Activated CD4-positive, alpha-beta T cell treated with anti-CD3 and anti-CD28 coated beads for 36 hours (primary cell): ENCODE measurements at places on chromosomes 1 and 21.

DNA sequence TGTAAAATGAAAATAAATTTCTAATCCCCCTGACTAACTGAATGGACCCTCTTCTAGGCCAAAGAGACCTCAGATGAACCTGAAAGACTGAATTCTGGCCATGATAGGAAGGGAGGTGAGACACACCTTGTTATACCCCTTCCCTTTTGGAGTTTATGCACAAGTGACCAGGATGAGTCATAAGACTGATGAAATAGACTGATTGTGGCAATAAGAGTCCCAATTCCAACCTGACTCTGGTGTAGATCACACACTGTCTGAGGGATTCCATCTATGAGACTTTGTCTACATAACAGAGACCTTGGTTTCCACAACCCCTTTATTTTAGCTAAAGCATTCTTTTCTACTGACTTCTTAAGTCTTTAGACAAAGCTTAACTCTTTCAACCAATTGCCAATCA is 13.5 kb upstream of the OR2G2 start:
- DNase-seq = no peak
- no peak overlapping the region for H3K27ac ChIP-seq
- no peaks in the 10 kb centered on the region for H3K36me3 ChIP-seq
- H3K4me3 ChIP-seq = no peak overlapping the region
- H3K4me1 ChIP-seq = no peaks in the 10 kb centered on the region
- peaks cover 4% of the 10 kb centered on the region for H3K27me3 ChIP-seq

GRCh38 chr1:33300673-33301072 is 20.2 kb downstream of the A3GALT2 start:
- H3K4me1 ChIP-seq = peaks cover 7% of the 10 kb centered on the region
- peaks cover 1% of the 10 kb centered on the region for H3K27me3 ChIP-seq
- H3K36me3 ChIP-seq = peaks cover 6% of the 10 kb centered on the region
- no peak overlapping the region for H3K27ac ChIP-seq
- H3K4me3 ChIP-seq = no peak overlapping the region

DNA sequence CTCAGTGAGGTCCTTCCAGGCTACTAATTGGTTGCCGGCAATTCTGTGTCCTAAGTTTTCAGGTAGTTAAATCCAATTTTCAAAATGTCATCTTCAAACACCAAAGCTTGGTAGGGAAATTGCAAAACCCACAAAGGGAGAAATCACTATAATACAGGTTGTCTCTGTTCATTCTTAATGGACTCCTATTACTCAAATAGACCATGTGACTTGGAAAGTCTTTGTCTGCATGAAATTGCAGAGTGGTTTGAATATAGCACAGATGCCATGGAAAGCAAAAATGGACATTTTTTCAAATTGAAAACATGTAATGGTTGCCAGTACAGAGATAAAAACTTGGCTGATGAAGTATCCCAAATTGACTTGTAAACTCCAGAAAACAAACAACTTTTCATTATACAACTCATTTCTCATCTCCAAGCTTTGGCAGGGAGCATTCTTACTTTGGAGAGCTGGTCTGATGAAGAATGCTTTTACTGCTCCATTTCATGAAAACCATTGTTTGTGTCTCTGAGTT is 169.5 kb upstream of the PKN2 start:
- no peak overlapping the region for H3K27ac ChIP-seq
- DNase-seq = no peak
- peaks cover 9% of the 10 kb centered on the region for H3K27me3 ChIP-seq
- H3K36me3 ChIP-seq = no peaks in the 10 kb centered on the region
- no peak overlapping the region for H3K4me3 ChIP-seq
- H3K4me1 ChIP-seq = no peaks in the 10 kb centered on the region

- peaks cover 13% of the 10 kb centered on the region for H3K27me3 ChIP-seq
- H3K4me1 ChIP-seq = peaks cover 39% of the 10 kb centered on the region
- no peak overlapping the region for H3K4me3 ChIP-seq
- H3K36me3 ChIP-seq = peaks cover 6% of the 10 kb centered on the region
- DNase-seq = peak; percentile 49
These were observed 215.1 kb downstream of the S1PR1 start for GRCh38 chr1:101451888-101452287.

DNA sequence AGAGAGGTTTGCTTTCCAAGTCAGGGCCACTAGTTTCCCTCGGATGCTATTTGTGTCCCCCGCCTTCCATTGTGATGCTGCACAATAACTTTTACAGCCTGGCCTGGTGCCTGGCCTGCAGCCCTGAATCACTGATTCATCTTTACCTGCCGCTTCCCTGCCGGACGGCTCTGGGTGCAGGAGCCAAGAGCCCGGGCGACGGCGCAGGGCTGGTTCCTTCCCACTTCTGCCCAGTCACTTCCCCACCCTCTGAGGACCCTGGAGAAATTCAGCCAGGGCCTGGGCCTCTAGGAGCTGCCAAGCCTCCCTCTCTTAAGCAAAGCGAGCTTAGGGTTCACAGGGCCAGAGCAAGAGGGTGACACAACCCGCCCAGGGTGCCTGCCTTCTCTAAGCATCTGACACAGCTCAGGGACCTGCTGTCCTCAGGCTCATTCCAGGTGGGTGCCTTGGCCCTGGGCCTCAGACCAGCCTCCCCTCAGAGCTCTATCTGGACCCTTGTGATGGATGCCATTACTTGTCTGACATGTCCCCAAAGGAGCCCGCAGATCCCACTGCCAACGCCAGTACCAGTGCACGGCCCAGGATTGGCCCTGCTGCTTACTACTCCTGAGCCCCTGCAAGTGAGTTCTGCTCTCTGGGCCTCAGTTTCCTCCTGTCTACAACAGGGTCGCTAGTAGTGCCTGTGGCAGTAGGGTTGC is 381.0 kb upstream of the VAMP3 start:
- no peak overlapping the region for H3K4me3 ChIP-seq
- no peak overlapping the region for H3K27ac ChIP-seq
- H3K4me1 ChIP-seq = no peaks in the 10 kb centered on the region
- peaks cover 1% of the 10 kb centered on the region for H3K27me3 ChIP-seq

GRCh38 chr1:151825751-151826660 is 5.6 kb downstream of the RORC start:
- H3K36me3 ChIP-seq = no peaks in the 10 kb centered on the region
- peaks cover 79% of the 10 kb centered on the region for H3K4me1 ChIP-seq
- peak overlapping the region; percentile 65 for H3K4me3 ChIP-seq
- no peaks in the 10 kb centered on the region for H3K27me3 ChIP-seq
- peak; percentile 61 for DNase-seq
- H3K27ac ChIP-seq = peak overlapping the region; percentile 71

DNA sequence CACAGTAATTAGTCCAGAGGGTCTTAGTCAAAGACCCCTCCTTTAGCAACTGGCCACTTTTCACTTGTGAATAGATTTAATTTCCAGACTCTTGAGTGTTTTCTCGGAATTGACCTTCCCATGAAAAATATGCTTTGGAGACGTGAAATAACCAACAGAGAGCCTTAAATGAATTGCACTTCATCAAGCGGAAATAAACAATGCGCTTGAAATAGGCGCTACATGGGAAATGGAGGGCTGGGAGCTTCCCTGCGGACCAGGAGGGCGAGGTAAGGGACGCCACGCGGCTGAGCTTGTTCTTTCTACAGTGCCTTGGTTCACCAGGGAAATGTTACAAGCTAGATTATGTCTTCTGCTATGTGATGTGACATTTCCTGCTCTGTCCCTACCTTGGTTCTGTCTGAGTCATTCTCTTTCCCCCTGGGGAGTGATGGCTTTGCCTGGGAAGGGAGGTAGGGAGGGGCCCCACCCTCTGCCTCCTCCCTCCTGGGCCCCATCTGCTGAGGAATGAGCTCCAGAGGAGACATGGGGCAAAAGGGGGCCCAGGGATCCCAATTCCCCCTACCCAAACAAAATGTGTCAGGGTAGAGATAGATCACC is 619.3 kb downstream of the PTPRU start:
- H3K4me1 ChIP-seq = no peaks in the 10 kb centered on the region
- no peak overlapping the region for H3K27ac ChIP-seq
- H3K36me3 ChIP-seq = no peaks in the 10 kb centered on the region
- H3K4me3 ChIP-seq = no peak overlapping the region
- H3K27me3 ChIP-seq = peaks cover 9% of the 10 kb centered on the region
- no peak for DNase-seq

GRCh38 chr1:119375366-119375765 is 6.8 kb downstream of the HAO2 start:
- H3K27ac ChIP-seq = no peak overlapping the region
- no peaks in the 10 kb centered on the region for H3K27me3 ChIP-seq
- no peak overlapping the region for H3K4me3 ChIP-seq

DNA sequence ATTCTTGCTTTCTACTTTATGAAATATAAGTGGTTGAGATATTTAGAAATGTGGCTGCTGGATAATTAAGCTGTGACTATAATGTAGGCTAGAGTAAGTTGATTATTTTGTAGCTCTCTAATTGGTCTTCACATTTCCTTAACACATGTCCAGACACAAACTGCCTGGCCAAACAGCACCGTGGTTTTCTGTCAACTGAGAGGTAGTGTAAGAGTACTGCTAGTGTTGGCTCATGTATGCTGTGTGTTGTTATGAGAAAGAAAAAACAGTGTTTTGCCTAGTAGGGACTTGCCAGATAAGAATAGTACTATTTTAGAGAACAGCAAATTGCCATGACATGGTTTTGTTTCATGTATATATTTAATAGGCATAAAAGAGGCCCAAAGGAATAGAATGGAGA is 37.1 kb downstream of the TMED5 start:
- H3K27ac ChIP-seq = no peak overlapping the region
- H3K27me3 ChIP-seq = no peaks in the 10 kb centered on the region
- peaks cover 25% of the 10 kb centered on the region for H3K36me3 ChIP-seq
- no peak for DNase-seq
- H3K4me3 ChIP-seq = no peak overlapping the region

DNA sequence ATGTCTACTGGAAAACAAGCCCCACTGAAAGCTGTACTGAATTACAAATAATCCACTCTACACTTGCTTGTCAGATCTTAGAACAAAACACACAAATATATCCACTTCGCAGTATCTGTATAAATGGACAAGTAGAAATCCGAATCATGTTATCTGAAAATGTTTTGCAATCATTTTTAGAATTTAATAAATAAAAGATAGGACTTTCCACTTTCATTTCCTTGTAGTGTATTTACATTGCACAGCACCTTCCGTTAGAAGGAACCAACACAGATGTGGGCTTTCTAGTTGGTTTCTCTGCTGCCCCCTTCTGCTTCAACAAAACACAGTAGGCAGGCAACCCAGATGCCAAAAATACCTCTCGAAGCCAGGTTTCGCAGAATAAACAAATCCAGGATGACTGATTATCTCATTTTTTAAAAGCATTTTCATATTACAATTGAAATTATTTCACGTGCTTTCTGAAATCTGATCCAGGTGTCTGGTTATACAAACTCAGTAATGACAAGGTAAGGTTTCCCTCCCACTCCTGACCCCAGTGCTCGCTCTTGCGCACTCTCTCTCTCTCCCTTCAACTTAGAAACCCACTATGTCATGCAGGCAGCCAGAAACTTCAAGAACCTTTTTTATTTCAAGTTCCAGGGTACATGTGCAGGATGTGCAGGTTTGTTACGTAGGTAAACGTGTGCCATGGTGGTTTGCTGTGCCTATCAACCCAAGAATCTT is 389.9 kb downstream of the SMYD3 start:
- H3K27ac ChIP-seq = peak overlapping the region; percentile 35
- H3K4me1 ChIP-seq = peaks cover 19% of the 10 kb centered on the region
- peak overlapping the region; percentile 5 for H3K4me3 ChIP-seq
- H3K36me3 ChIP-seq = peaks cover 2% of the 10 kb centered on the region

- H3K27me3 ChIP-seq = peaks cover 6% of the 10 kb centered on the region
- no peaks in the 10 kb centered on the region for H3K4me1 ChIP-seq
- H3K4me3 ChIP-seq = no peak overlapping the region
- no peak for DNase-seq
- H3K36me3 ChIP-seq = no peaks in the 10 kb centered on the region
These were observed 342.2 kb downstream of the CAMTA1 start for GRCh38 chr1:7127322-7128075.

DNA sequence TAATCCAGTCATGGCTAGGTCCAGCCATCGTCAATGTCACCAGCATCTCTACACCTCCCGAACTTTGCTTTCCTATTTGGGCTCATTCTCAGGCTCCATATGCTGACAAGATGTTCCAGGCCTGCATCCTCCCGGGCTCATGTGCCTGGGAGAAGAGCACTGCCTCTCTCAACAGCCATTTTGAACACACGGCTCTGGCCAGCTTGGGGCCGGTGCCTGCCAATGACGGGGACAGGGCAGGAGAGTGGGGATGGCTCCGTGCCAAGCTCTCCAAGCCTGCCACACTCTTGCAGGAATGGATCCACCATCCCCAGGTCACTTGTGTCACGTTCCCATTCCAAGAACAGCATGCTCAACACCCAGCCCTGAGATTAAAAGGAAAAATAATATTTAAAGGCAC is 61.4 kb upstream of the PAX7 start:
- H3K27me3 ChIP-seq = peaks cover 23% of the 10 kb centered on the region
- H3K4me1 ChIP-seq = no peaks in the 10 kb centered on the region
- H3K4me3 ChIP-seq = no peak overlapping the region
- H3K27ac ChIP-seq = no peak overlapping the region
- no peaks in the 10 kb centered on the region for H3K36me3 ChIP-seq
- no peak for DNase-seq

DNA sequence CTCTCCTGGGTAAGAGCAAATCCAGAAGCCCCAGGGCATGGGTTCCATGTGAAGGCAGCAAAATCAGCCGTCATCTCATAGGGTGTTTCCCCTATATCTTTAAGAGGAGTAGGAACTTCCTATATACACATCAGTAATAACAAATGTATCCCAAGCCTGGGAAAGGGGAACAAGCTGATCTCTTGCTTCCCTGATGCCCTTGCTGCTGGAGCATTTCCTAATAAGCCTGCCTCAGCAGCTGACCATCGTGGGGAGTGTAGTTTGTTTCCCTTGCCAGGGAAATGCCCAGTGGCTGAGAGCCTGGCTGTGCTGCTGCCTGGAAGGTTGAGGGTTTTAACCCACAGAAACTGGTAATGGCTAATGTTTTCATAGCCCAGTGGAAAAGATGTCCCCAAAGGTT is 177.0 kb downstream of the NPHP4 start:
- H3K4me1 ChIP-seq = no peaks in the 10 kb centered on the region
- no peak for DNase-seq
- H3K27ac ChIP-seq = no peak overlapping the region
- peaks cover 13% of the 10 kb centered on the region for H3K27me3 ChIP-seq
- H3K36me3 ChIP-seq = no peaks in the 10 kb centered on the region

DNA sequence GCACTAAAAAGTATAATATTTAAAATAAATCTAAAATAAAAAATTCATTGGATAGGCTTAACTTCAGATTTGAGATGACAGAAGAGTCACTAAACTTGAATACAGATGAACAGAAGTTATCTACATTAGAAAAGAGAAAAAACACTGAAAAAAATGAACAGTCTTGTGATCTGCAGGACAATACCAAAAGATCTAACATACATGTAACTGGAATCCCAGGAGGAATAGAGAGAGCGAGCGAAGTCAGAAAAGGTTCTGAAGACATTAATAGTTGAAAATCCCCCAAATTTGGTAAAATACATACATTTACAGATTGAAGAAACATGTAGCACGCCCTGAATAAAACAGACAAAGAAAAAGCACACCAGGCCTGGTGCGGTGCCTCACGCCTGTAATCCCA is 21.2 kb downstream of the B3GALNT2 start:
- H3K27ac ChIP-seq = no peak overlapping the region
- H3K4me1 ChIP-seq = no peaks in the 10 kb centered on the region
- peaks cover 40% of the 10 kb centered on the region for H3K36me3 ChIP-seq
- DNase-seq = no peak
- H3K27me3 ChIP-seq = no peaks in the 10 kb centered on the region
- no peak overlapping the region for H3K4me3 ChIP-seq
